ENCODE measurements at places on chromosomes 11 and 22.

DNA sequence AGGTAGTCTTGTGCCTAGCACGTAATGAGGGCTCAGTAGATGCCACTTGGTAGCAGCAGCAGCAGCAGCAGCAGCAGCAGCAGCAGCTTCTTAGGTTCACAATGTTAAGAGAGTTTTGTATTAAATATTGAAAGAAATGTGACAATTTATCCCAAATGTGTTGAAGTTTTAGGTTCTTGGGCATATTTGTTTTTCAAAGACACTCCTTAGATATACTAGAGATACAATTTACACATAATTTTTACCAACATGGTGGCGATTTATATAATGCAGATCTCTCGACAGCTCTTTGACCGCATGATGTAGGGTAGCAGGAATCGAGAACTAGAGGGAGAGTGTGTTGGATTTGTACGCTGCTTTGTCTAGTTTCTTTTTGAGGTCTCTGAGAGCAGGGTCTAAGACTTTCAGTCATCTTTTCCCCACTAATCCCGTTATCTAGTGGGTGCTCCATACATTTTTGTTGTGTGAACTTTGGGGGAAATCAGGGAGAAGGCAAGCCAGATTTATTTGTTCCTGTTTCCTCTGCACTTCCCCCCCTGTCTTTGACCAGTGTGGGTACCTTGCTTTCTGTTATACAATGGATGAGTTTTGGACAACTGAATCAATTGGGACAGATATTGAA, 1.4 kb downstream of the FDX1 start:
- peak; percentile 30 for DNase-seq

DNA sequence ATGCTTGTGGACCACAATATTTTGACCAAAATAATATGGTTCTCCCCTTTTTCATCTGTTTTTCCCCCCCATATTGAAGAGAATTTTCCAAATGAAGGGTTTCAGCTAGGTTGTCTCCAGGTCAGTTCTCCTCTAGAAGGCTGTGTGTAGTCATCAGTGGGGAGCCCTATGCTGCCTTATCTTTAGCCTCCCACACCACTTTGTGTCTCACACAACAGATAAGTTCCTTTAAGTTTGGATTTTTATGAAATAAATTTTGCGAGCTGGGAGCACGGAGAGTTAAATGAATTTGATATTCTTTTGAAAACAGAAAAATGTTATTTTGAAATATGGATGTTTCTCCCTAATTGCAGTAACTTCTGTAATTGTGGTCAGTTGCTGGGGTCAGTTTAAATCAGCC, 28.9 kb downstream of the PAX6 start:
- DNase-seq = no peak

DNA sequence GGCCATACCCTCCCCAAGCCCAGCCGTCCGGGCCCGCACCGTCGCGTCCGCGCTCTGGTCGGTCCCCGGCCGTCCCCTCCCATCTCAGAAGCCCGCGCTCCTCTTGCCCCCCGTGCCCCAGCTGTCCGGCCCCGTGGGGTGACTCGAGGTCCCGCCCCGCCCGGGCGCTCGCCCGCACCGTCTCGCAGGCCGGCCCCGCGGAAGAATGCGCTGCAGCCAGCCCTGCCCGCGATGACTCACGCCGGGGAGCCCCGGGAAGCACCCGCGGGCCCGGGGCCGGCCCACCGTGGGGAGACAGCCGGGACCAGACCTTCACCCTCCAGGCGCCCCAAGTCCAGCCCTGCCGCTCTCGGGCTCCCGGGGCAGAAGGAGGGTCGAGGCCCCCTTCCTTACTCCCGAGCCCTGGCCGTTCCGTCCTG, 320 bp upstream of the PHLDA2 start:
- DNase-seq = no peak

DNA sequence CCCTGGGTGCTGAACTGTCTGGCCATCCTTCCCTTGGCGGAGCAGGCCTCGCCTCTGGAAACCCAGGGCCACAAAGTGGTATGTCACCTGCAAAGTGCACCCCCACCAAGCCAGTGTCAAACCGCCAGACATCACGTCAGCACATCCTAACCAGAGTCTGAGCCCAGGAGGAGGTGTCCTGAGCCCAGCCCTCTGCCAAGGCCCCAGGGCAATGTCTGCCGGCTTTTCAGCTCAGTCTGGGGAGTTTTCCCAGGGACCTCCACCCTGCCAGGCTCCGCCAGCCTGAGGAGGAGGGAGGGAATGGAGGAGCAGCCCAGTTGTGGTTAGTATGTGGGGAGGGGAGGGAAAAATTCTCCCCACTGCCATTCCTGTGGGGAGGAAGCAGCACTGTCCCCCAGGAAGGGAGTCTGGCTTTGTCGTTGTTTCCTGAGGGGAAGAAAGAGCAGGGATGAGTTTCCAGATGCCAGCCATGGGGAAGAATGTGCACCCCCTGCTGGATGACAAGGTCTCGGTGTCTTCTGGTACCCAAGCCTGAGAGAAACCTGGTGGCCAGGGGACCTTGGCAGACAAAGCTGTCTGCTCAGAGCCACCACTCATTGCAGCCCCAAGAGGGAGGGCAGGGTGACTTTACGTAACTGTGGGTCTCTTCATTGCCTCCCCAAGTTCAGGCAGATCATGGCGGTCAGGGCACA, 81.4 kb upstream of the CD82 start:
- DNase-seq = no peak

GRCh38 chr11:70735976-70736375, 337.6 kb downstream of the CTTN start:
- DNase-seq = no peak

DNA sequence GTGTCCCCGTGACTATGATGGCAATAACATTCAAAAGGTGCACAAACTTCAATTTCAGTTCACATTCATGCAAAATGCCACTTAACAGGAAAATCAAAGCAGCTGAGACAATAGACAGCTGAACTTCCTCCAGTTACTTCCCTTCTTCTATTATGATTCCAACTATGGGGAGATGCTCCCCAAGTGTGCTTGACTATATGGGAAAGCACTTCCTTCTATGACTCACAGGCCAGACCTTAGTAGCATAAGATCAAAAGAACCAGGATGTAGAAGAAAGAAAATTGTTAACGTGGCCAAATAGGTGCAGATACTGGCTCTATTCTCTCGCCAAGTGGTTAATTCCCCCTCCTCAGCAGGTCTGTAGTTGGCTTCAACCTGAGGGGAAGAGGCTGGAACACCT, 7.8 kb upstream of the FAT3 start:
- no peak for DNase-seq

GRCh38 chr22:17780116-17780740, 6.0 kb upstream of the BID start:
- DNase-seq = no peak

GRCh38 chr11:8749202-8749601, 66.6 kb downstream of the RPL27A start:
- no peak for DNase-seq

DNA sequence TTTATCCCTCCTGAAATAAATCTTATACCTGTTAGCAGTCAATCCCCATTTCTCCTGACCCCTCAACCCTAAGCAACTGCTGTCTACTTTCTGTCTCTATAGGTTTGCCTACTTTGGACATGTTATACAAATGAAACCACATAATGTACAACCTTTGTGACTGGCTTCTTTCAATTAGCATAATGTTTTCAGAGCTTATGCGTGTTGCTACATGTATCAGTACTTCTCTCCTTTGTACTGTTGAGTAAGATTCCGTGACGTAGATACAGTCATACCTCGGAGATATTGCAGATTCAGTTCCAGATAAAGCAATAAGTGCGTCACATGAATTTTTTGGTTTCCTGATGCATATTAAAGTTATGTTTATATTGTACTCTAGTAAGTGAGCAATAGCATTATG, 127.3 kb downstream of the MORC2 start:
- no peak for DNase-seq

DNA sequence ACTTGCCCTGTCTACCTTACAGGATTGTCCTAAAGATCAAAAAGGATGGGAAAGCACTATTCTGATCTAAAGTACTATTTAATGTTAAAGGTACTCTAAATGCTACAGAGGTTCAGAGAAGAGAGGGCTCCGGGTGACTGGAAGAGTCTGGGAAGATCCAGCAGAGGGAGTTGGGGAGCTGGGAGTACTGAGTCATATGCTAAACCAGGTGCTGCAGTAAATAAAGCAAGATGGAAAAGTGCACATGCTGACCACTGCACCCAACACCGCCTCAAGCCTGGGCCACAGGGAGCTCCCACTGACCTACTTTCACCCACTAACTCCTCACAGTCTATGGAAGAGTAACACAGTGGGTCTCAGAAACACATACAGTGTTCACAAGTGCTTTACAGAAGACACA, 49.3 kb downstream of the WT1 start:
- no peak for DNase-seq

DNA sequence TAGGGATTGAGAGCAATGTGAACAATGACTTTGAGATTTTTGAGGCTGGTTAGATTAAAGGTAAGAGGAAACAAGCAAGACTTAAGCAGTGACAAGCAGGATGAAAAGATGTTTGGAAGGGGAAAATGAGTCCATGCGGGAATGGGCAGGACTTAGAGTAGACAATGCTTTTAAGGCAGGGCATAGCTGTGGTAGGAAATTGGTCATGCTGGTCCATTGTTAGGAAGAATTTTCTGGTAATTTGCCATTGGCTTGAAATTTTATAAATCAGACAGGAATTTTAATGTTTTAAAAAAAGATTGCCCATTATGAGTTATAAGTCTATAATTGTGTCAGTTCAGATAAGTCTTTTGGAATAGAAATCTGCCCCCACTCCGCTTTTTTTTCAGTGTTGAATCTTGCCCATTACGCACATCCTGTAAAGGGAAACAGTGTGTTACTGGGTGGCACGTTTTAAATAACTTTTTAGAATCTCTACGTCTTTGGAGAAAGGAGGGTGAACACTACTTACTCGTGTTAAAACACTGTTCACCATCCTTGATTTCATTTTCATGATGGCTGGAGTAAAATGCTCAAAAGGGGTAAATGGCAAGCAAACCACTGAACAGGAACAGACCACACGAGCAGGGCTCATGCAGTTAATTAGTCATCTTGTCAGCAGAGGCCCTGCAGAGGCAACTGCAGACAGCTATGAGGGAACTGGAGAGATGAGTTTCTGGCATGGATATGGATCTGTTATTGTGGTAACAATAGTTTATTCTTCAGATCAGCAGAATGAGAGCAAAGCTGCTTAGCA, 25.0 kb downstream of the SWAP70 start:
- no peak for DNase-seq

GRCh38 chr22:16774911-16775500, 50.2 kb downstream of the XKR3 start:
- DNase-seq = no peak

- no peak for DNase-seq
These were observed 184.2 kb downstream of the BLID start for GRCh38 chr11:121931748-121932352.

GRCh38 chr11:65491614-65492386, 7.0 kb upstream of the MALAT1 start:
- no peak for DNase-seq

DNA sequence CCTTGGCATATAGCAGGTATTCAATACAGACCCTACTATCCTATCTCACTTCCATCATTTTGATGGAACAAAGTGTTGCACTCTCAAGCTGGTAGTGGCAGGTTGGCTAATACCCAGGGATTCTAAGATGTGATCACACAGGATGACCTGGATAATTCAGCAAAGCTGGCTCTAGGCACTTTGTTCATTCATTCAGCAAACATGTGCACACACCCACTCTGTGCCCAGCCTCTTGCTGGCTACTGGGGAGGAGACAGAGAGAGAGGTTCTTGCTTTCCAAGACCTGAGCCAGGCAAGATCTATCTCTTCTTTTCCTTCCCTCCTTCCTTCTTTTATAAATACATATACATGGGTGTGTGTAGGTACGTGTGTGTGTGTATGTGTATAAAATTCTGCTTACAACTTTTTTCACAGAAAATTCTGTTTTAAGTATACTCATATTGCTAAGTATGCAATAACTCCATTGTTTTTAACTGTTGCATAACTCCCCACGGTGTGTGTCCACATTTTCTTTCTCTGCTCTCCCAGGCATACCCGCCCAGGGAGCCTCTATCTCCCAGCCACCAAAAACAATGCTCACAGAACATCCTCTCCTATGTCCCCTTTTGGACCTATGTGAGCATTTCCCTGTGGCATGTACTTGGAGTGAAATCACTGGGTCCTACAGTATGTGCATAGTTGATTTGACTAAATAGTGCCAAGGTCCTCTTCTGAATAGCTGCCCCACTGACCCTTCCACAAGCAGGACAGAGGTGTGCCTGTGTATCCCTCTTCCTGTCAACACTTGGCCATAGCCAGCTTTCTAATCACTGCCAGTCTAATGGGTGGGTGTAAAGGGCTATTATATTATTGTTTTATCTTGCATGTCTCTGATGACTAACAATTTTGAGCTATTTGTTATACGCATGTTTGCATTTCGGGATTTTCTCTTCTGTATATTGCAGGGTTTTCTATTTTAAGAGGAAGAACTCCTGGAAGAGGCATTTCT, 27.5 kb downstream of the CLPB start:
- no peak for DNase-seq

GRCh38 chr22:46678003-46678657, 57.9 kb downstream of the GRAMD4 start:
- DNase-seq = no peak

DNA sequence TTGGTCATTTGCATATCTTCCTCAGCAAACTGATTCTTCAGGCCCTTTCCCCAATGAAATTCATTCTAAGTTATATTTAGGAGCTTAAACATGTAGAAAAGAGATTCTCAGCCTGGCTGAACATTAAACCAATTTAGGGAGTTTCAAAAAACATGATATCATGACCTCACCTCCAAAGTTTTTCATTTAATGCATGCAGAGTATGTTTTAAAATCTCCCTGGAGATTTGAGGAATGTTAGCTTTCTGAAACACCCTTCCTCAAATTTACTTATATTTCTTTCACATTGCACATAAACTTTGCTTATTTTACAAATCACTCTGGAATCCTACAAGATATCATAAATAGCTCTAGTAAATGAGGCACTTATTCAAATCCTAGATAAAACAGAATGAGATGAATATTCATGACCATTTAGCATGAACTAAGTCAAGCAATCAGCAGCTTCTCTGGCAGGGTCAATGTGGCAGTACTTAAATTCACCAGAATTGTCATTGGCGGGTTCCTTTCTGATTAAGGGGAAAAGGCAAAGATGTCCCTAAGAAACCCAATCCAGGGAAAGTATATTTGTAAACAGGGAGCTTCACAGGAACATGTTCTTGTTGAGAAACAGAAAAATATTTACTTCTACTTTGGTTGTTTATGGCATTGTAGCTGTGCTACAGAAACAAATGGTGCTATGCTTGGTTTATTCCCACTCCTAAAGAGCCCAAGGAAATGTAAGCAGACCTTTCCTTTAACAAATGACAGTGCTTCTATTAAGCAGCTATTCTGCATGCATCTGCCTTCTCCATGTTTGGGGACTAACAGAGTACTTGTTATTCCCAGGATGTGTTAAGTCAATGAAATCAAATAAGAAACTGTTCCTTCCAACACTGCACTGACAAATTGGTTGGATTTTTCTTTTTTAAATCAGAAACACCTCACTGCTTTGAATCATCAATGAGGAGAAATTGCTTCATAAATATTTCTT, 162.3 kb downstream of the C11orf87 start:
- no peak for DNase-seq

DNA sequence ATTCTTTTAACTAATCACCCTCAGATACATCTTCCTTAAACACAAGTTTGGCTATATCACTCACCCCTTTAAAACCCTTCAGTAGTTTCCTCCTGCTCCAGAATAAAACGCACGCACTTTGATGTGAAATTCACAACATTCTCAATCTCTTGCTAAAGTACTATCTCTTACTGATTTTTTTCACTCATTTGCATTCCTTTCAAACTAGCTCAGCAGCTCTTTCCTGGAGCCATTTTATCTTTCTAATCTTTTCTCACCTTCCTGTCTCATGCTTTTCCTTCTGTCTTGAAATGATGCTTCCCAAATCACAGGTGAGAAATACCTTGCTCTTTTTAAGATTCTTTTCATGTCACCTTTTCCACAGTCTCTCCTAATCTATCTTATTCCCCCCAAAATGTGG, 1074.4 kb downstream of the DLG2 start:
- DNase-seq = no peak

Data from T-helper 1 cell (primary cell).